ENCODE measurements at places on chromosomes 11 and 22. TPM values are rescaled to one million over a fixed set of nuclear protein-coding genes. Genes with fewer than 3 reads are reported as not detected.

- H3K4me1 ChIP-seq = peaks cover 7% of the 10 kb centered on the region
- H3K36me3 ChIP-seq = no peaks in the 10 kb centered on the region
- H3K27me3 ChIP-seq = peaks cover 6% of the 10 kb centered on the region
- no peak overlapping the region for H3K27ac ChIP-seq
Measured at GRCh38 chr11:130765951-130766649, 150.2 kb downstream of the SNX19 start.

DNA sequence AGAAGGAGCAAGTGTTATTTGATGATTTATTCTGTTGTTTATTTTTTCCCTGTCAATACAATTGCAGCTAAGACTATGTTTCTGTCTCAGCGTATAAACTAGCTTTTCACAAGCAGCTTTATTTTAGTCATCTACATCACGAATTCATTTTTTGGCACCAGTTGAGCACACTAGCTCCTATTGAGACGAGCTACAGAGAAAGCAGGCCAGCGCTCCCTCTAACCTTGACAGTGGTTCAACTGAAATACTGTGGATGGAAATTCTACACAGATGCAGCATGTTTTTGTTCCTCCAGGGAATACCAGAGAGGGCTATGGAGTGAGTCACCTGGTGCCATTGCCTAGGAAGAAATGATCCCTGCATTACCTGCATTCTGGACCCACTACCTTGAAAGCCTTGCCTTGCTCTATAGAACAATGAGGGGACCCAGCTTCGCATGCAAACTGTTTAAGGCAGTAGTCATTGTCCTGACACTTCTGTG is 108.2 kb upstream of the ARHGAP42 start:
- H3K27me3 ChIP-seq = peaks cover 3% of the 10 kb centered on the region
- DNase-seq = no peak
- H3K27ac ChIP-seq = no peak overlapping the region
- no peaks in the 10 kb centered on the region for H3K36me3 ChIP-seq
- H3K4me3 ChIP-seq = no peak overlapping the region

GRCh38 chr11:32659672-32660071 is 76.0 kb downstream of the EIF3M start:
- peaks cover 16% of the 10 kb centered on the region for H3K27me3 ChIP-seq
- H3K4me1 ChIP-seq = peaks cover 22% of the 10 kb centered on the region
- no peak overlapping the region for H3K27ac ChIP-seq
- H3K36me3 ChIP-seq = no peaks in the 10 kb centered on the region
- no peak overlapping the region for H3K4me3 ChIP-seq
- no peak for DNase-seq

- H3K36me3 ChIP-seq = peaks cover 2% of the 10 kb centered on the region
- no peak overlapping the region for H3K27ac ChIP-seq
- no peak overlapping the region for H3K4me3 ChIP-seq
- peaks cover 2% of the 10 kb centered on the region for H3K4me1 ChIP-seq
Measured at GRCh38 chr11:78248191-78248590, 59.5 kb downstream of the USP35 start.

- H3K4me1 ChIP-seq = no peaks in the 10 kb centered on the region
- no peak overlapping the region for H3K4me3 ChIP-seq
- H3K36me3 ChIP-seq = no peaks in the 10 kb centered on the region
- H3K27ac ChIP-seq = no peak overlapping the region
- H3K27me3 ChIP-seq = peaks cover 3% of the 10 kb centered on the region
Measured at GRCh38 chr11:30853439-30853838, 267.3 kb upstream of the MPPED2 start.

GRCh38 chr11:112348480-112349029 is 87.9 kb upstream of the PLET1 start:
- H3K27ac ChIP-seq = no peak overlapping the region
- peaks cover 5% of the 10 kb centered on the region for H3K36me3 ChIP-seq
- no peak overlapping the region for H3K4me3 ChIP-seq
- no peak for DNase-seq
- no peaks in the 10 kb centered on the region for H3K27me3 ChIP-seq

GRCh38 chr11:123330471-123330870 is 99.6 kb upstream of the GRAMD1B start:
- H3K4me3 ChIP-seq = no peak overlapping the region
- H3K36me3 ChIP-seq = peaks cover 2% of the 10 kb centered on the region
- no peak overlapping the region for H3K27ac ChIP-seq
- H3K27me3 ChIP-seq = peaks cover 18% of the 10 kb centered on the region
- DNase-seq = no peak

GRCh38 chr22:43658823-43659222 is 153.3 kb downstream of the EFCAB6 start:
- no peaks in the 10 kb centered on the region for H3K27me3 ChIP-seq
- H3K4me3 ChIP-seq = no peak overlapping the region
- H3K36me3 ChIP-seq = no peaks in the 10 kb centered on the region
- no peaks in the 10 kb centered on the region for H3K4me1 ChIP-seq
- H3K27ac ChIP-seq = no peak overlapping the region
- no peak for DNase-seq

DNA sequence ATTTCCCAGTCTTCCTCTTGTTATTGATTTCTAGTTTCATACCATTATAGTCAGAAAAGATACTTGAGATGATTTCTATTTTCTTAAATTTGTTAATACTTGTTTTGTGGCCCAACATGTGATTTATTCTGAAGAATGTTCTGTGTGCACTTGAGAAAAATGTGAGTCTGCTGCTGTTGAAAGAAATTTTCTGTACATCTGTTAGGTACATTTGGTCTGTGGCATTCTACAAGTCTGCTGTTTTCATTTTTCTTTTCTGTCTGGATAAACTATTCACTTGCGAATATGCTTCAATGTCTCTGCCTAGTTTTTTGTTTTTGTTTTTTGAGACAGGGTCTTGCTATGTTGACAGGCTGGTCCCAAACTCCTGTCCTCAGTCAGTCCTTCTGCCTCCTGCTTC is 26.4 kb upstream of the LUZP2 start:
- H3K36me3 ChIP-seq = no peaks in the 10 kb centered on the region
- no peaks in the 10 kb centered on the region for H3K4me1 ChIP-seq
- no peak overlapping the region for H3K4me3 ChIP-seq
- no peak for DNase-seq

GRCh38 chr11:2564008-2564530 is 119.3 kb downstream of the KCNQ1 start:
- H3K27me3 ChIP-seq = no peaks in the 10 kb centered on the region
- no peaks in the 10 kb centered on the region for H3K36me3 ChIP-seq
- H3K4me1 ChIP-seq = peaks cover 2% of the 10 kb centered on the region
- H3K4me3 ChIP-seq = no peak overlapping the region
- H3K27ac ChIP-seq = no peak overlapping the region
- no peak for DNase-seq

- H3K36me3 ChIP-seq = no peaks in the 10 kb centered on the region
- no peak overlapping the region for H3K27ac ChIP-seq
- no peak for DNase-seq
- H3K27me3 ChIP-seq = no peaks in the 10 kb centered on the region
- H3K4me1 ChIP-seq = peaks cover 7% of the 10 kb centered on the region
- H3K4me3 ChIP-seq = no peak overlapping the region
Measured at GRCh38 chr11:59532620-59533019, 21.3 kb downstream of the OR4D9 start.

DNA sequence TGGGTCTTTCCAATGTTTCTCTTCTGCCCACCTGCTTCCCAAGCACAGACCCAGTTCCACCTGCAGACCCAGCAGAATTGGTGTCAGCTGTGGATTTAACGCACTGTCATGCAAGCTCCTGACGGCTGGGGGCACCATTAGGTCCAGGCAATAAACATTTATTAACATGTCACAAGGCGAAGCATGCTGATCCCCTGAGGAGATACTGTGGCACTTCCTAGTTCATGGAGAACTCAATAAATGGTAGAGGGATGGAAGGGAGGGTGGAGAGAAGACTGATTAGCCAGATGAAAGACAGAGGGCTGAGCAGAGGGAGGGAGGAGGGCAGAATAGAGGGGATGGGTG is 68.3 kb upstream of the TSPAN18 start:
- H3K27ac ChIP-seq = no peak overlapping the region
- H3K4me1 ChIP-seq = peaks cover 3% of the 10 kb centered on the region
- DNase-seq = no peak
- no peak overlapping the region for H3K4me3 ChIP-seq
- no peaks in the 10 kb centered on the region for H3K27me3 ChIP-seq
- peaks cover 2% of the 10 kb centered on the region for H3K36me3 ChIP-seq

GRCh38 chr11:76843907-76844306 is 16.8 kb upstream of the ACER3 start:
- no peaks in the 10 kb centered on the region for H3K36me3 ChIP-seq
- no peaks in the 10 kb centered on the region for H3K4me1 ChIP-seq
- no peak for DNase-seq
- peaks cover 47% of the 10 kb centered on the region for H3K27me3 ChIP-seq

GRCh38 chr11:3223932-3224381 is 5.3 kb upstream of the MRGPRG start:
- no peak for DNase-seq
- no peak overlapping the region for H3K27ac ChIP-seq
- peaks cover 6% of the 10 kb centered on the region for H3K4me1 ChIP-seq
- peaks cover 13% of the 10 kb centered on the region for H3K27me3 ChIP-seq

GRCh38 chr22:23841736-23842445 is 3.1 kb upstream of the DERL3 start:
- H3K27me3 ChIP-seq = peaks cover 11% of the 10 kb centered on the region
- H3K27ac ChIP-seq = no peak overlapping the region
- DNase-seq = no peak
- H3K4me3 ChIP-seq = no peak overlapping the region

Gene KREMEN1
- 0.28 TPM for total RNA-seq

Gene SCUBE1
- 0.23 TPM for total RNA-seq

Gene GSTP1
- 452 TPM for total RNA-seq

Gene OR8D1
- not detected for total RNA-seq

Gene CCDC87
- total RNA-seq = 0.16 TPM

Gene ALDH3B2
- not detected for total RNA-seq

Gene CDC42EP1
- total RNA-seq = 0.32 TPM

Gene KMT5B
- total RNA-seq = 15.7 TPM

Gene LARGE2
- total RNA-seq = 1.2 TPM

Data from activated naive CD8-positive, alpha-beta T cell treated with anti-CD3 and anti-CD28 coated beads for 36 hours (primary cell).